ENCODE measurements at places on chromosomes 5 and 9.

- DNase-seq: no peak
These were observed 38.9 kb downstream of the CDH6 start for GRCh38 chr5:31232273-31232888.

- no peak for DNase-seq
These were observed 17.4 kb upstream of the ENTREP1 start for GRCh38 chr9:69307446-69308205.

DNA sequence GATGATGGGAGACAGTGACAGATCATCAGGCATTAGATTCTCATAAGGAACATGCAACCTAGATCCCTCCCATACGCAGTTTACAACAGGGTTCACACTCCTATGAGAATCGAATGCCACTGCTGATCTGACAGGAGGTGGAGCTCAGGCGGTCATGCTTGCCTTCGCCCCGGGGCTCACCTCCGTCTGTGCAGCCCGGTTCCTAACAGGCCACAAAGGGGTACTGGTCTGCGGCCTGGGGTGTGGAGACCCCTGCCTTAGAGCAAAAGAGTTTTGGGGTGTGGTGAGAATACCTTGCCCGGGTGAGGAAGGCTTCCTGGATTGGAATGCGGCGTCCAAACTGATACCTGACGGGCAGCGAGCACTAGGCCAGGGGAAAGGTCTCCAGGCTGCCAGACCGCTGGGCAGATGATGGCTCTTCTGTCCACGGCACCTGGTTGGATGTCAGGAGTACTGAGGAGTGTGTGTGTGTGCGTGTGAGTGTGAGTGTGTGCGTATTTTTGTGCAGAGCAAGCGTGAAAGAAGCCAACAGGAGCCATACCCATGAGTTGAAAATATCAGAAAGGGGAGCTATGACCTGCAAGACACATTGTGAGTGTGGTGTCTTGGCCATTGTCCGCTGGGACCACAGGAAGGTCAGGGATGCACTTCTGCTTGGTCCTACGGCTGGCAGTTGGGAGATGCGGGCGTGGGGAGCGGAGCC lies 55.4 kb downstream of the ACER2 start:
- DNase-seq: no peak

GRCh38 chr5:3612591-3613042 lies 17.0 kb downstream of the IRX1 start:
- no peak for DNase-seq
